Right renal pelvis (tissue), 4 donors: ENCODE measurements at places on chromosomes 11 and 22. TPM values are rescaled to one million over a fixed set of nuclear protein-coding genes. Genes with fewer than 3 reads are reported as not detected.

- no peak for DNase-seq
Observed at GRCh38 chr11:75518771-75519653, 6.7 kb downstream of the GDPD5 start.

- DNase-seq = no peak
Observed at GRCh38 chr22:32561163-32561562, 86.6 kb downstream of the FBXO7 start.

DNA sequence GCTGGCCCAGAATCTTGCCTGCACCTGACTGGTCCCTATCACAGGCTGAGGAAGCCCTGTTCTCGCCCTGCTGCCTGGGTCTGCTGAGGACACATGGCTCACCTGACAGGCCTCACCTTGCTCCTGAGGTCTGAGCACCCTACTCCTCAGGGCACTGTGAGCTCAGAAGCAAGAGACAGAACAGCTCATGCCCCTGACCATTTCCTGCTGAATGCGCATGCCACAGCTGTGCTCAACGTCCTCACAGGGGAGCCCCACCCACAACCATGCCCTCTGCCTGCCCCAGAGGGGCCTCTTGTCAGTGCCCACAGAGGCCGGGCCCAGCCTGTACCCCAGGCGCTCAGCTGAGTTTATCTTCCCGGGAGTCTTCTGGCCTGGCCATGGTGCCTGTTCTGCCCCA, 2.8 kb upstream of the TSPO start:
- no peak for DNase-seq

DNA sequence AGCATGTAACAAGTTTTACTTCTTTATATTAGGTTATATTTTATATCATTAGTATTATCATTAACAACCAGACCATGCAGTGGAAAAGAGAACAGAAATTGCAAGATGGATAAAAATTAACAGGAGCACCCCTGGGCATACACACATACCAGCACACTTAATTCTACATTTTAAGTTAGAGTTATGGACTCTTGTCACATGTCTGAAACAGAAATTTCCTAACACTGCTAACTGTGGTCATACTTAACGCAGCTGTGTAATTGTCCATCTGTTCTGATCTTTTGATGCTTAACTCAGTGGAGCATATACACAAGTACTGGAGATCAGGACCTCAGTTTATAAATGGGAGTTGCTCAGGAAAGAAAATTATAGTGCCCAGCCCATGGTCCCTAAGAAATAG, 358 bp downstream of the OR52H1 start:
- no peak for DNase-seq

GRCh38 chr11:134124660-134125451, 56.0 kb downstream of the JAM3 start:
- no peak for DNase-seq

SLC5A1 gene
- polyA plus RNA-seq = 1.3 TPM

SESN3 gene
- 89.7 TPM for polyA plus RNA-seq

TBX1 gene
- 0.19 TPM for polyA plus RNA-seq

SLC15A3 gene
- 20.6 TPM for polyA plus RNA-seq

SCGB1C1 gene
- 0.83 TPM for polyA plus RNA-seq

FGF3 gene
- not detected for polyA plus RNA-seq
